Upper lobe of right lung (tissue), 1 donor: ENCODE measurements at places on chromosomes 3 and 15. TPM values are rescaled to one million over a fixed set of nuclear protein-coding genes. Genes with fewer than 3 reads are reported as not detected.

DNA sequence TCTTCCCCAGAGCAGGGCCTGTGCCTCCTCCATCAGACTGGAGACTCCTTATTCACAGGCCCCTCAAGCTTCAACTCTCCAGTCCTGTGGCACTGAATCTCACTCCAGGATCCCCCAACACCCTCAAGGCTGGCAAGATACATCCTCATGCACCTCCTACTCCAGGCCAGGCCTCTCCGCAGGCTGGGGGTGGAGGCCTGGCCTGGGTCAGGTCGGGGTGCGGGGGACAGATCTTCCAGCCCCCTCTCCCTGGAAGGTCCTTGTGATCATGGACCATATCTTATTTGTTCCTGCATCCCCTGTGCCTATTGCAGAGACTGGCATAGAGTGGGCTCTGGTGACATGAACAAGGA, 147.3 kb downstream of the SMAD6 start:
- H3K4me3 ChIP-seq, result no peak overlapping the region
- DNase-seq, result no peak
- H3K4me1 ChIP-seq, result peaks cover 14% of the 10 kb centered on the region
- no peaks in the 10 kb centered on the region for H3K36me3 ChIP-seq

DNA sequence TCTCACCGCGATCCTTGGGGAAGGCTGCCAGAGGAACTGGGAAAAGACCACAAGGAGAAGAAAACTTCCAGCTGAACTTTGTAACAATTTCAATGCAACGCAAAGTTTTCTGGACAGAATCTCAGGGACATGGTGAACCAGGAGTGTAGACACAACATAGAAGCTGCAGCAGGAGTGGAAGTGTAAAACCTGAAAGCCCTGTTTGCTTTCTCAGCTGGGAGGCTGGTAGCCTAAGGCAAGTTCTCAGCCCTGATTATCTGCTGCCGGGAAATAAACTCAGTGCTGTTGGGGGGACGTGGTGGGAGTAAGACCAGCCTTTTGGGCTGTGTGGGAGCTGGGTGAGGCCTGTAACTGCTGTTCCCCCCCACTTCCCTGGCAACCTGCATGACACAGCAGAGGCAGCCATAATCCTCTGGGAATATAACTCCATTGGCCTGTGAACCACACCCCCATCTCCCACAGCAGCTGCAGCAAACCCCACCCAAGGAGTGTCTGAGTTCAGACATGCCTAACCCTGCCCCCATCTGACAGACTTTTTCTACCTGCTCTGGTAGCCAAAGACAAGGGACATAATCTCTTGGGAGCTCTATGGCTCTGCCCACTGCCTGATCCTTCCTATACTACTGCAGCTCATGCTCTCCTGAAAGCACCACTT, 106.7 kb downstream of the ZNF621 start:
- H3K27ac ChIP-seq, result no peak overlapping the region
- DNase-seq, result no peak
- no peak overlapping the region for H3K4me3 ChIP-seq
- no peaks in the 10 kb centered on the region for H3K4me1 ChIP-seq

GRCh38 chr3:71990545-71990944, 205.6 kb upstream of the PROK2 start:
- H3K36me3 ChIP-seq, result no peaks in the 10 kb centered on the region
- H3K4me3 ChIP-seq, result no peak overlapping the region
- H3K27ac ChIP-seq, result no peak overlapping the region
- H3K4me1 ChIP-seq, result peaks cover 8% of the 10 kb centered on the region
- no peak for DNase-seq

DNA sequence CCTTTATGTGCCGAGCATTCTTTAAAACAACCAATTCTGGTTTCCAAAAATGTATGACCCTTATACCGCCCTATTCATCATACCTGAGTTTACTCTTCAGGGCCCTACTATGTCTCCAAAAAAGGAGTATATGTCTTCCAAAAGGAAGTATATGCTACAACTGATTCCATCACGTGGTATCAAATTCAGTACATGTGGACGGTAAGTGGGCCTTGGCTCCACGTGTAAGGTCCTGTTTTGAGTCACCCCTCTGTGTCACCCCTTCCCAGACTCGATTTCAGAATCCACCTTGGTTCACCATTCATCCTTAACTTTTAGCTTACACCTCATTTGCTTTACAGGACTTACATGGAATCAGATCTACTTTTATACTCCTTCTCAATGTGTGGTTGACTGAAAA, 37.8 kb downstream of the ABHD2 start:
- H3K4me3 ChIP-seq, result no peak overlapping the region
- H3K36me3 ChIP-seq, result peaks cover 42% of the 10 kb centered on the region
- H3K4me1 ChIP-seq, result peaks cover 7% of the 10 kb centered on the region
- H3K27me3 ChIP-seq, result no peaks in the 10 kb centered on the region
- peak overlapping the region; percentile 28 for H3K27ac ChIP-seq

- peaks cover 13% of the 10 kb centered on the region for H3K36me3 ChIP-seq
- no peak for DNase-seq
- H3K27me3 ChIP-seq, result no peaks in the 10 kb centered on the region
- H3K4me1 ChIP-seq, result no peaks in the 10 kb centered on the region
These were observed 8.9 kb downstream of the MKRN2OS start for GRCh38 chr3:12536423-12536822.

DNA sequence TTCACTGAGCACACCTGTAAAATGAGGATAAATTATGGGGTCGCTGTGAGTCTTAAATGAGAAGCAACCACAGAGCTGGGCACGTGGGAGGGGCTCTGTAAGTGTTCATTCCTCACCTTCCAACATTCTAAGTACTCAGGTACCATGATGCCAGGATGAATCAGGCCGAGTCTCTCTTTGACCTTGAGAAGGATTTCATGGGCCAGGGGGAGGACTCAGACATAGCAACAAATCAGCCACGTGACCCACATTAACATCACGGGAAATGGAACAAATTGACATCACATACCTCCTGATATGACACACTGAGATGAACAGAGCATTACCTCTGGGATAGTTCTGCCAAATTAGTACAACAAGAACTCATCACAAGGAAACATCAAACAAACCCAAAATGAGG, 35.2 kb upstream of the USP3 start:
- H3K4me1 ChIP-seq, result peaks cover 30% of the 10 kb centered on the region
- H3K27ac ChIP-seq, result no peak overlapping the region
- no peak for DNase-seq
- no peak overlapping the region for H3K4me3 ChIP-seq
- H3K36me3 ChIP-seq, result no peaks in the 10 kb centered on the region
- no peaks in the 10 kb centered on the region for H3K27me3 ChIP-seq

DNA sequence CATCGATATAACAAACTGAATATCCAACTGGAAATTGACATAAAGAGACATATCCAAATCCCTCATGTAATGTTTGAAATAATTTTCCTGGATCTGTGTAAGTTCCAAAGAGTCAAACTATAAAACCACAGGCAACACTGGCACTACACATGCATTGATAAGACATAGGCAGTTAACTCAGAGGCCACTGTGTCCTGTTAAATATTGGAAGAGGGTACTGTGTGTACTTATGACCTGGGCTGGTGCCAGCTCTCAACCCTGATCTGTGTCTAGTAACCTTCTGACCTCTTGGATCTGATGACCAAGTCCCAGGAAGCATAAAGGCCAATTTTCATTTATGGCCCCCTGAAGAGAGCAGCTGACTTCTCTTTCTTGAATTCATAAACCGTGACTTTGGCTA, 4.5 kb downstream of the NR1I2 start:
- no peaks in the 10 kb centered on the region for H3K36me3 ChIP-seq
- no peak for DNase-seq

GRCh38 chr3:57446318-57446841, 97.8 kb downstream of the DNAH12 start:
- H3K27me3 ChIP-seq, result no peaks in the 10 kb centered on the region
- no peak overlapping the region for H3K27ac ChIP-seq

- H3K4me3 ChIP-seq, result no peak overlapping the region
- no peaks in the 10 kb centered on the region for H3K4me1 ChIP-seq
- H3K36me3 ChIP-seq, result no peaks in the 10 kb centered on the region
- H3K27ac ChIP-seq, result no peak overlapping the region
- H3K27me3 ChIP-seq, result no peaks in the 10 kb centered on the region
These were observed 70.2 kb downstream of the FOXB1 start for GRCh38 chr15:60074181-60074885.

GRCh38 chr15:70680817-70681216, 82.5 kb downstream of the UACA start:
- H3K4me3 ChIP-seq, result no peak overlapping the region
- H3K27ac ChIP-seq, result no peak overlapping the region
- no peaks in the 10 kb centered on the region for H3K27me3 ChIP-seq

GRCh38 chr3:43106293-43106628, 382 bp upstream of the POMGNT2 start:
- no peaks in the 10 kb centered on the region for H3K36me3 ChIP-seq
- H3K4me1 ChIP-seq, result peaks cover 15% of the 10 kb centered on the region
- no peak for DNase-seq
- H3K27ac ChIP-seq, result no peak overlapping the region

GRCh38 chr15:56744701-56745683, 11.7 kb upstream of the ZNF280D start:
- no peaks in the 10 kb centered on the region for H3K4me1 ChIP-seq
- H3K27ac ChIP-seq, result no peak overlapping the region
- H3K27me3 ChIP-seq, result no peaks in the 10 kb centered on the region
- no peaks in the 10 kb centered on the region for H3K36me3 ChIP-seq
- H3K4me3 ChIP-seq, result no peak overlapping the region

GRCh38 chr3:129461461-129462146, 21.6 kb downstream of the IFT122 start:
- H3K4me3 ChIP-seq, result no peak overlapping the region
- no peak overlapping the region for H3K27ac ChIP-seq
- no peak for DNase-seq
- peaks cover 10% of the 10 kb centered on the region for H3K36me3 ChIP-seq

- no peak overlapping the region for H3K27ac ChIP-seq
- no peaks in the 10 kb centered on the region for H3K36me3 ChIP-seq
- no peaks in the 10 kb centered on the region for H3K4me1 ChIP-seq
- no peak overlapping the region for H3K4me3 ChIP-seq
These were observed 148.5 kb downstream of the MFSD1 start for GRCh38 chr3:158950178-158950901.

DNA sequence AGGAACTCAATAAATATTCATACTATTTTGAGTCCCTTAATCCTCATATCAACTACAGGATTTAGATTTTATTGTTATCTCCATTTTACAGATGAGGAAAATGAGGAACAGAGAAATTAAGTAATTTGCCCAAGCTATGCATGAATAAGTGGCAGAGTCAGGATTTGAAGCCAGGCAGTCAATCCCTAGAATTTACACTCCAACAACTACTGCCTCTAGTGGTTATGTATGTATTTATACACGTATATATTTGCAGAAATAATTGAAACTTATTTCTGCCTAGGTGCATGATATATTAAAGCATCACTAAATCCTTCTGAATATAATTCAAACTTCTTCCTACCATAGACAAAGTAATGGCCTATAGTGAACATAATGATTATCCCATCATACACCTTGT, 137.4 kb downstream of the SERPINI1 start:
- no peaks in the 10 kb centered on the region for H3K36me3 ChIP-seq
- no peak overlapping the region for H3K4me3 ChIP-seq
- H3K27ac ChIP-seq, result no peak overlapping the region

- DNase-seq, result no peak
- no peaks in the 10 kb centered on the region for H3K36me3 ChIP-seq
- no peak overlapping the region for H3K4me3 ChIP-seq
- no peaks in the 10 kb centered on the region for H3K27me3 ChIP-seq
These were observed 19.1 kb downstream of the ZDHHC19 start for GRCh38 chr3:196192036-196192523.

GRCh38 chr3:37762698-37763097, 99.0 kb upstream of the CTDSPL start:
- DNase-seq, result no peak

- no peaks in the 10 kb centered on the region for H3K27me3 ChIP-seq
- DNase-seq, result no peak
- no peak overlapping the region for H3K4me3 ChIP-seq
- no peaks in the 10 kb centered on the region for H3K4me1 ChIP-seq
These were observed 44.0 kb downstream of the NUP210 start for GRCh38 chr3:13376091-13376490.

GRCh38 chr15:64844576-64845145, 2.9 kb downstream of the PLEKHO2 start:
- H3K4me3 ChIP-seq, result peak overlapping the region; percentile 87
- H3K27ac ChIP-seq, result peak overlapping the region; percentile 95
- H3K4me1 ChIP-seq, result peaks cover 39% of the 10 kb centered on the region
- peaks cover 21% of the 10 kb centered on the region for H3K36me3 ChIP-seq
- DNase-seq, result no peak
- no peaks in the 10 kb centered on the region for H3K27me3 ChIP-seq

GRCh38 chr15:35738370-35738769, 192.4 kb upstream of the DPH6 start:
- H3K27me3 ChIP-seq, result no peaks in the 10 kb centered on the region
- no peaks in the 10 kb centered on the region for H3K4me1 ChIP-seq
- no peaks in the 10 kb centered on the region for H3K36me3 ChIP-seq
- H3K4me3 ChIP-seq, result no peak overlapping the region

- peaks cover 15% of the 10 kb centered on the region for H3K4me1 ChIP-seq
- H3K4me3 ChIP-seq, result no peak overlapping the region
- no peaks in the 10 kb centered on the region for H3K36me3 ChIP-seq
- H3K27me3 ChIP-seq, result no peaks in the 10 kb centered on the region
These were observed 41.7 kb upstream of the PCSK6 start for GRCh38 chr15:101531170-101531569.

DNA sequence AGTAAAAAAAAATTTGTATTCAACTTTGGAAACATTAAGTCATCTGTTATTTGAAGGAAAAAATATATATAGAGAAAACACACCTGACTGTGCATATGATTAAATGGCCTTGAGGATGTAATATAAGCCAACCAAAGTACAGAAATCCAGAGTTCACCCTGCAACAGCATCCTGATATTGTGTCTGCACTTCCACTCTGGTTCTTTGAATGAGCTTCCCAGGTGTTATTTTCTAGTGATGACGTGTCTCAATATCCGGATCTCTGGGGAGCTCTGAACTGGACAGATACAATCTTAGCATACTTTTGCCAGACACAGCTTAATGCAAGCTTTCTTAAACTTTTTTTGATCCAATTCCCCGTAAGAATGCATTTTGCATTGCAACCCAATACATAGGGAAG, 19.5 kb upstream of the PIK3CB start:
- no peaks in the 10 kb centered on the region for H3K27me3 ChIP-seq
- no peak overlapping the region for H3K4me3 ChIP-seq
- no peaks in the 10 kb centered on the region for H3K36me3 ChIP-seq

DNA sequence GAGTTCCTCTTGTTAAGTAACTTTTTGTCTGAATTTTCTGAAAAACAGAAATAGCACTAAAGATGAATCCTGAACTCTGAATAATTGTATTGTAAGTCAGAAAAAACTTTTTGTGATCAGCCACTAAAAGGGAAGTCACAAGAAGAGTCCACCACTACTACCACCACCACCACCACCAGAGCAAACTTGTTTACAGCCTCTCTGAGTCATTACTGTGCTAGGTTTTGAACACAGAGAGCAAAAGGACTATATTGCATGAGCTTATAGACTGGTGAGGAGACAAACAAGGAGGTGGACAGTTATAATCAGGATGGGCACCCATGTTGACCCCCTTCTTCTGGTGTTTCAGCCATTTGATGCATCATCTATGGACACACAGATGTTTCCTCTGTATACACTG, 141.7 kb downstream of the IL5RA start:
- no peak overlapping the region for H3K4me3 ChIP-seq
- no peaks in the 10 kb centered on the region for H3K27me3 ChIP-seq
- H3K27ac ChIP-seq, result no peak overlapping the region
- no peaks in the 10 kb centered on the region for H3K36me3 ChIP-seq

The CFAP91 gene
- total RNA-seq, result 3.7 TPM

The TMEM108 gene
- total RNA-seq, result 15.4 TPM

The CYP8B1 gene
- not detected for total RNA-seq

The ATP13A5 gene
- total RNA-seq, result 2.0 TPM

The TXNRD3 gene
- total RNA-seq, result 10.3 TPM

The ZNF621 gene
- total RNA-seq, result 20.1 TPM

The LRRC34 gene
- 0.98 TPM for total RNA-seq
